Heart left ventricle (tissue), 16 donors: ENCODE measurements at places on chromosomes 13 and 19. TPM values are rescaled to one million over a fixed set of nuclear protein-coding genes. Genes with fewer than 3 reads are reported as not detected.

The RFXAP gene
- 2.2 TPM for polyA plus RNA-seq

The ZNF611 gene
- 4.8 TPM for polyA plus RNA-seq

The APOC1 gene
- polyA plus RNA-seq, result 1.1 TPM

GRCh38 chr19:13937479-13938300 lies 527 bp downstream of the PODNL1 start:
- DNase-seq, result no peak
- peak overlapping the region; percentile 31 for H3K4me3 ChIP-seq
- H3K4me1 ChIP-seq, result no peaks in the 10 kb centered on the region
- no peaks in the 10 kb centered on the region for H3K36me3 ChIP-seq
- no peak overlapping the region for H3K27ac ChIP-seq

- no peaks in the 10 kb centered on the region for H3K36me3 ChIP-seq
- no peak for DNase-seq
- no peaks in the 10 kb centered on the region for H3K4me1 ChIP-seq
- no peak overlapping the region for H3K4me3 ChIP-seq
- no peak overlapping the region for H3K27ac ChIP-seq
Observed at GRCh38 chr13:74907788-74908187, 574.2 kb downstream of the TBC1D4 start.

GRCh38 chr19:36136964-36137686 lies 2.7 kb upstream of the CAPNS1 start:
- DNase-seq, result peak; percentile 71
- peaks cover 5% of the 10 kb centered on the region for H3K36me3 ChIP-seq
- H3K4me3 ChIP-seq, result no peak overlapping the region

GRCh38 chr13:99258946-99259345 lies 767 bp upstream of the GPR18 start:
- peaks cover 26% of the 10 kb centered on the region for H3K36me3 ChIP-seq
- H3K4me1 ChIP-seq, result peaks cover 2% of the 10 kb centered on the region
- DNase-seq, result no peak
- H3K4me3 ChIP-seq, result no peak overlapping the region
- H3K27ac ChIP-seq, result peak overlapping the region; percentile 76
- H3K27me3 ChIP-seq, result no peaks in the 10 kb centered on the region

DNA sequence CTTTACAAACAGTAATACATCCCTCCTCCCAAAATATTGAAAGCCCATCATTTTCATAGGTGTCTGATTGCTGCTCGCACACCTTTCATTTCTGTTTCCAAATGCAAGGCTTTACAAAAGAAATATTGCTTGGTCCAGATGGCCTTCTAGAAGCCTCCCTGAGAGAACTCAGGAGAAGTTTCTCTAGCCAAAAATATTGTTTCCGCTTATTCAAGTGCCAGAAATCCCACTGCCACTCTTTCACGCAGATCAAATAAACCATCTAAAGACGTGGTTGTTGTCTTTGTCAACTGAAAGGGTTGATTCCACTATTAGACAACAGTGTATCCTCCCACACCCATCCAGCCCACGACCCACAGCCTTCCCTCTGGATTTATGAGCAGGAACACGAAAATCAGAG lies 96.2 kb downstream of the ZIC5 start:
- no peaks in the 10 kb centered on the region for H3K4me1 ChIP-seq
- H3K36me3 ChIP-seq, result no peaks in the 10 kb centered on the region
- H3K4me3 ChIP-seq, result no peak overlapping the region
- DNase-seq, result no peak
- H3K27ac ChIP-seq, result no peak overlapping the region
- H3K27me3 ChIP-seq, result no peaks in the 10 kb centered on the region

GRCh38 chr19:42088471-42089190 lies 12.7 kb downstream of the ZNF574 start:
- no peaks in the 10 kb centered on the region for H3K4me1 ChIP-seq
- H3K27ac ChIP-seq, result no peak overlapping the region
- no peak overlapping the region for H3K4me3 ChIP-seq
- no peak for DNase-seq

GRCh38 chr19:34475975-34476594 lies 5.5 kb upstream of the WTIP start:
- no peak for DNase-seq
- peaks cover 8% of the 10 kb centered on the region for H3K27me3 ChIP-seq
- H3K27ac ChIP-seq, result no peak overlapping the region
- peaks cover 26% of the 10 kb centered on the region for H3K36me3 ChIP-seq

- H3K36me3 ChIP-seq, result no peaks in the 10 kb centered on the region
- no peak overlapping the region for H3K27ac ChIP-seq
- no peaks in the 10 kb centered on the region for H3K4me1 ChIP-seq
- no peaks in the 10 kb centered on the region for H3K27me3 ChIP-seq
- DNase-seq, result no peak
Observed at GRCh38 chr13:69296130-69296529, 811.5 kb upstream of the ATXN8OS start.

GRCh38 chr19:44626048-44626624 lies 12.8 kb downstream of the IGSF23 start:
- H3K4me1 ChIP-seq, result no peaks in the 10 kb centered on the region
- no peak overlapping the region for H3K27ac ChIP-seq
- no peak overlapping the region for H3K4me3 ChIP-seq
- no peak for DNase-seq
- no peaks in the 10 kb centered on the region for H3K27me3 ChIP-seq

DNA sequence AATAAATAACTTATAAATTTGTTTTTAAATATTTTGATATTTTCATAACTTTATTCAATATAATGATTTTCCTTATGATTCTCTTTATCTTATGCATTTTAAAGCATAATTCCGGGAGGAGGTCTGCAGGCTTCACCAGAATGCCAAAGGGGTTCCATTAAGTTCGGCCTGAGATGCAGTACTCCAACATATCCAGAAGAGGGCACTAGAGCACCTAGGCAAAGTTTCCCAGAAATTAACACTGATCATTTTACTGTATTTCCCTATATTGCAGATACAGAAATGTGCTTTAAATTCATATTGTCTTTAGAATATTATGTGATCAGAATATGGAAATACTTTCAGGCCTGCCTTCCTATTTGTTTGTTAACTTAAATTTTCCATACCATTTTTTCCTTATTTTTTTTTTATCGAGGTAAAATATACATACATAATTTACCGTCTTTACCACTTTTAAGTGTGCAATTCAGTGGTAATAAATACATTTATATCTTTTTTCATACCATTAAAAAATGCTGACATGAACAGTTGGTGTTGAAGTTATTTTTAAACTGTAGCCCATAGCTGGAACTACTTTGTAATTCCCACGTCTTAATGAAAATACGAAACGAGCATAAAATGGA lies 58.9 kb upstream of the TM9SF2 start:
- H3K36me3 ChIP-seq, result no peaks in the 10 kb centered on the region
- H3K4me3 ChIP-seq, result no peak overlapping the region
- peaks cover 33% of the 10 kb centered on the region for H3K27me3 ChIP-seq
- H3K27ac ChIP-seq, result no peak overlapping the region
- H3K4me1 ChIP-seq, result no peaks in the 10 kb centered on the region
- DNase-seq, result no peak
